B cell (primary cell): ENCODE measurements at places on chromosomes 2 and 18.

GRCh38 chr2:189367343-189367742, 73.9 kb upstream of the WDR75 start:
- no peak for DNase-seq

DNA sequence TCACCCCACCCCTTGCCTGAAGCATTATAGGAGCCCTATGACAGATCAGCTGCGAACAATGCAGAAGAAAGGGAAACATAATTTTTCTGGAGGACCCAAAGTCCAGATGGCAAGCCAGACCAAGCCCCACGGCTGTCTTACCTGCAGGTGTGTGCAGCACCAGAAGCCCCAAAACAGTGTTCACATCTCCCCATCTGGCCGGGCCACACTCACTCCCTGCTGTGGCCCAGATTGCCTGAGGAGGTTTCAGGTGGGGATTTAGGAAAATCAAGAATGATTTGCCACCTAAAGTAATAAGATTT, 11.7 kb upstream of the STK17B start:
- peak; percentile 17 for DNase-seq

GRCh38 chr2:187544371-187545080, 9.7 kb downstream of the TFPI start:
- no peak for DNase-seq

GRCh38 chr18:54776282-54776977, 51.8 kb upstream of the RAB27B start:
- DNase-seq, result no peak

- DNase-seq, result no peak
Measured at GRCh38 chr2:238801791-238802190, 46.1 kb upstream of the TWIST2 start.

- no peak for DNase-seq
Measured at GRCh38 chr2:205747829-205748386, 65.6 kb downstream of the NRP2 start.

GRCh38 chr18:12518832-12519531, 111.3 kb downstream of the PRELID3A start:
- DNase-seq, result no peak

- DNase-seq, result no peak
Measured at GRCh38 chr2:201432038-201432620, 19.1 kb downstream of the TRAK2 start.

- peak; percentile 12 for DNase-seq
Measured at GRCh38 chr18:24926649-24927048, 425.3 kb downstream of the ZNF521 start.

GRCh38 chr2:33735096-33735495, 136.0 kb upstream of the FAM98A start:
- DNase-seq, result no peak

DNA sequence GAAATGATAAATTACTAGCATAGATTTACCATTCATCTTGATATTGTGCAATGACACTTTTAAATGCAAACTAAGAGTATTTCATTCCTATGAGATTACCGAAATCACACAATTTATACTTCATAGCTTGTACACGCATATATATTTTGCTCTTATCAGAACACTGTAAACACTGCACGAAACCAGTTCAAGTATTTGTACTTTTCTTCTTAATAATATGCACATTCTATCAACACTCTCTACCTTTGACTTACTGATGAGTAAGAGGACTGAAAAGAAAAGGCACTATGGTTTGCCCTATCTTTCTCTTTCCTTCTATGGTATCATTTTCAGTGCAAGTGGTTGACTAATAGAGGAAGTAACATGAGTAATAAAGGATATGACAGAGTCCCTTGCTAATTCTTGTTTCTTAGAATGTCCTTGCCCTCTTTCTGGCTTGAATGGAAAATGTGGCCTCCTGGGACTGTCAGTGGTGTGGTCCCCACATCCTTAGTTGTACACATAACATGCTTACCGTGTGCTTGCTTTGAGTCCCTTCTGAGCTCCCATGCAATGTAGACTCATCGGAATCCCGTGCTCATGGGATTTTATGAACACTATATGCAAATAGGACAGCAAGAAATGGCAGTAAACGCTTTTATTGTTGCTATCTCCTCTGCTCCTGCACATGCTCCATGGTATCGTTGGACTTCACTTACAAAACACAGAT, 363.5 kb upstream of the TNP1 start:
- DNase-seq, result peak; percentile 41

DNA sequence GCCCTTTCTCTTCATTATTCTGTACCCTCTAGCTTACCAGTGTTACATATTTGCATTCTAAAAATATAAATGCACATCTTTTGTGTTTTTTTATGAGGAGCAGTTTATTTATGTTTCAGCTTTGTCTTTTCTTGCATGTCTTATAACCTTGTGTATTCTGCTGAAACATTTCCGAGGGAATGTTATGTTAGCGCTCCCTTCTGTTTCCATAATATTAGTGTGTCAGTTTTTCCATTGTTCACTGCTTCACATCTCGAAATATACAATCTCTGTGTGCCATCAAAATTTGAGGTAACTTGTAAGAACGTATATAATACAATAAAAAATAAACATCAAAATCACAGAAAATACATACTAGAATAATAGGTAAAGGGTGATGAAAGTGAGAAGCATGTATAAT, 153.3 kb downstream of the PKP4 start:
- no peak for DNase-seq

DNA sequence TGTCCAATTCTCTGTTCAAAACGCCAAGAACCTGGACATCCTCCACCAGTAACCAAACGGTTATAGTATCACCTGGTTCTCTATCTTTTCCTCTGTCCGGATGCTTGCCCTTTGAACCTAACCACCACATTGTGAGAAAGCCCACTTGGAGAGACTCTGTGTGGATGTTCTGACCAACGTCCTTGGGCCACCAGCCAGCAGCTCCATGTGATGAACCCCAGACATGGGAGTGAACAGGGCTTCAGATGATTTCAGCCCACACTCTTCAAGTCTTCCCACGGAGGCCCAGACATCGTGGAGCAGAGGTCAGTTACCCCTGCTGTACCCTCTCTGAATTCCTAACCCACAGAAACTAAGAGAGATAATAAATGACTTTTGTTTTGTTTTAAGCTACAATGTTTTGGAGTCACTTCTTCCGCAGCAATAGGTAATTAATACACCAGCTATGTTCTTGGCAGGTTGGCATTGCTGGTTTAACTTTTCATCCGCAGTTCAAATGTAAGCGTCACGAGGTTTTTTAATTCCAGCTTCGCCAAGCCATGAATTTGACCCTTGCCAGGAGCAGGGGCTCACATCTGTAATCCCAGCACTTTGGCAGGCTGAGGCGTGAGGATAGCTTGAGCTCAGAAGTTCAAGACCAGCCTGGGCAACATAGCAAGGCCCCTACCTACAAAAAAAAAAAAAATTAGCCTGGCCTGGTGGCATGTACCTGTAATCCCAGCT, 36.1 kb upstream of the ZNF532 start:
- DNase-seq, result no peak

GRCh38 chr2:7971841-7972240, 710.0 kb upstream of the ID2 start:
- DNase-seq, result no peak

GRCh38 chr18:77151772-77152520, 19.4 kb upstream of the MBP start:
- DNase-seq, result peak; percentile 69

DNA sequence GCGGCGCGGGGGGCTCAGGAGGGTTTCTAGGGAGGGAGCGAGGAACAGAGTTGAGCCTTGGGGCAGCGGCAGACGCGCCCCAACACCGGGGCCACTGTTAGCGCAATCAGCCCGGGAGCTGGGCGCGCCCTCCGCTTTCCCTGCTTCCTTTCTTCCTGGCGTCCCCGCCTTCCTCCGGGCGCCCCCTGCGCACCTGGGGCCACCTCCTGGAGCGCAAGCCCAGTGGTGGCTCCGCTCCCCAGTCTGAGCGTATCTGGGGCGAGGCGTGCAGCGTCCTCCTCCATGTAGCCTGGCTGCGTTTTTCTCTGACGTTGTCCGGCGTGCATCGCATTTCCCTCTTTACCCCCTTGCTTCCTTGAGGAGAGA, 5.2 kb downstream of the PROC start:
- no peak for DNase-seq

- no peak for DNase-seq
Measured at GRCh38 chr2:27976308-27976707, 85.8 kb downstream of the BABAM2 start.

DNA sequence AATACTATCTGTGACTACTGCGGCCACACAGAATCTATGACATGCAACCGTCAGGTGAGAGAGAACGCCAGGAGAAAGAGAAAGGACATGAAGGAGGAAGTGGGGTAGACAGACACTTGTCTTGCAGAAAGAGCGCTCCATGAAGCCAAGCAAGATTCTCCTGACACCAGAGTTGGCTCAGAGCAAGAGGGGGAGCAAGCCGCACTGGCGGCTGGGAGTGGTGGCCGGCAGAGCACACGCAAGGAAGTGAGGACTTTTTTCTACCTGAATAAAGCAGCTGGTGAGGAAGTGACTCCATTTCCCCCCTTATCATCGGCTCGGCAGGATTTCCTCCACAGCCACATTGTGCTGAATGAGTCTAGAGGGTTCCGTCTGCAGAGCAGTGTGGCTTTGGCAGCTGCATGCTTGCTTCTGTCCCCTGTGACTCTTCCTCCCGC, 181.6 kb downstream of the BCL2 start:
- peak; percentile 80 for DNase-seq

DNA sequence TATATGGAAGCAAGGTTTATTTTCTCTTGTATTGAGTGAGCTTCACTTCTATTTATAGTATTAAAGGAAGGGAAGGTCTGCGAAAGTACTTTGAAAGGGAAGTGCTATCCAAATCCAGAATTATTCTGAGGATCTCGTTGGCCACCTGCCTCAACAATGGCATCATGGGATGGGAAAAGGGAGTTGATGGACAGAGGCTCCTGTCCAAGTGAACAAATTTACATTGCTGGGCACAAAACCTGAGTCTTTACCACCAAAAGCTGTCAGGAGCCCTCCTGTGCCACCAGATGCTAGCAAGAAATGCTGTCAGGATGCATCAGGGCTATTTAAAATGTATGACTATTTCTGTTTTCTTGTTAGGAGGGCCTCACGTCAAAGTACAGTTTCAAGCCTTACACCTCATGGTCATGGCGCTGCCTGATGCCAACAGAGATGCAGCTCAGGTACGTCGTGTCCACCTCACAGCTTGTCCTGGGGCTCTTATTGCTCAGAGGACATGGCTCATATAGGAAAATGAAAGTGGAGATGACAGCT, 157.3 kb downstream of the ARHGAP28 start:
- no peak for DNase-seq

GRCh38 chr2:172672114-172672513, 63.5 kb upstream of the RAPGEF4 start:
- no peak for DNase-seq

GRCh38 chr2:19667536-19667949, 234.2 kb downstream of the TTC32 start:
- no peak for DNase-seq

DNA sequence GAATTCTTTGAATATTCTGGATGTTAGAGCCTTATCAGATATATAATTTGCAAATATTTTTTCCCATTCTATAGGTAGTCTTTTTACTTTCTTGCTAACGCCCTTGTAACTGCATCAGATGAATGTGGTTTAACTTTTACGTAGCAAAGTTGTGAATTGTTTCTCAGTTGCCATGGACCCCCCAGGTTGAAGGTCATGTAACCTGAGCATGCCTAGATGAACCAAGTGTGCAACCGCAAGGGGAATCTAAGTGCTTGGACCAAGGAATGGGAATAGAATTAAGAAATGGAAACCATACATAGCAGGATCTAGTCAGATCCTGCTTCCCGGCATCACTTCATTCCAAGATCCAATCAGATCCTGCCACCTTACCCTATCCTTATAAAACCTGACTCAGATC, 65.1 kb upstream of the TNP1 start:
- no peak for DNase-seq

GRCh38 chr2:55084641-55085040, 34.4 kb upstream of the RTN4 start:
- no peak for DNase-seq

GRCh38 chr2:64789466-64790320, 136.0 kb upstream of the SERTAD2 start:
- DNase-seq, result no peak

DNA sequence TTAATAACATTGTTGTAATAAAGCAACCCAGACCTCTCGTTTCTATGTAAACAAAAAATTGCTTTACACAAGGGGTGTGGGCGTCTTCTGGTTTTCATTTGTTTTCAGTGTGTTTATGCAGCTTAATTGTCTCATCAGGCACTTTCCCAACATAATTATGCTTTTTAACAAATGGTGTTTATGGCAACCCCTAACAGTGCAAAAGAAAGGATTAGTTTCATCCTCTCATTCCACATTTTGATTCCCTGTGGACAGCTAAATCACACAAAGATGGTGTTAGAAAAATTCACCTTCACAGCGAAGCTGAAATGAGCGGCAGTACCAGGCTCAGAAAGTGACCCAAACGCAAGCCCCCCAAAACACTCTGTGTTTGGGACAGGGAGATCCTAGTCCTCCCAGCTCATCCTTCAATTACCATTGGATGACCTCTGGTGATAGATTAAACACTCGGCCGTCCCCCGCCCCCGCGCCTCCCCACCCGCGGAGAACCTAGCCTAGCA, 724 bp downstream of the FTCDNL1 start:
- DNase-seq, result no peak

DNA sequence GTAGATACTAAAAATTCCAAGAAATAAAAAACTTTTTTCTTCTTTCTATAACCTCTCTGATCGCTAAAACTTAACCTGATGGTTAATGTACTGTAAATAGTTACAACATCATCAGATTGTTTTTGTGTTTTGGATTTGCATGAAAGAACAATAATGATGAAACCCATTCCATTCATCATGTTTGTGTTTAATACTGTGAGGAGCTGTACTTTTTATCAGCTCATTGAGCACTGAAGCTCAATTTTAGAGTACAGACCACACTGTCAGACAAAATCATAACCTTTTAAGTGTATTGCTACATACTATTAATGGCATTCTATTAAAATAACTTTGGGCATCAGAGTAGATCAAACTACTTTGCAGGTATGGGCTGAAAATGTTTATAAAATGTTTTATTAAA, 14.8 kb upstream of the BBS5 start:
- no peak for DNase-seq

- no peak for DNase-seq
Measured at GRCh38 chr2:240297256-240298116, 138.0 kb upstream of the GPC1 start.

GRCh38 chr2:191957996-191958860, 111.3 kb upstream of the CAVIN2 start:
- DNase-seq, result no peak

DNA sequence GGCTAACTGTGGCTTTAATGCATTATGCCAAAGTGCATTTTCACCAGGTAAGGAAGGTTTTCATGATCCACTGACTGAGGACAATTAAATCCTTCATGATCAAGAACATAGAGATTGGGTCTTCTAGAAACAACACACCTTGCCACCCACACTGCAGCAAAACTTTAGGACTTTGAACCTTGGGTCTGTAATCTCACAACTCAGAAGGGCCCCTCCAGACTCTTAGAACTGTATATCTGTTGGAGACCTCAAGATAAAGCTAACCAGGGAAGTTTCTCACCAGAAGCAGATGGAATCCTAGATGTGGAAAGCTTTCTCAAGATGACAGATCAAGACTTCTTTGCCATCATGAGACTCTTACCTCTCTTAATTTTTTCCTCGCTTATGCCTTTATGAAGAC, 42.5 kb upstream of the MAT2A start:
- DNase-seq, result no peak

GRCh38 chr2:119460076-119460475, 28.4 kb downstream of the TMEM37 start:
- DNase-seq, result no peak
